Endodermal cell (in vitro differentiated cells): ENCODE measurements at places on chromosomes 6 and 20. TPM values are rescaled to one million over a fixed set of nuclear protein-coding genes. Genes with fewer than 3 reads are reported as not detected.
A peak's percentile ranks its signal among the peaks of the same experiment; 100 is the strongest.

DNA sequence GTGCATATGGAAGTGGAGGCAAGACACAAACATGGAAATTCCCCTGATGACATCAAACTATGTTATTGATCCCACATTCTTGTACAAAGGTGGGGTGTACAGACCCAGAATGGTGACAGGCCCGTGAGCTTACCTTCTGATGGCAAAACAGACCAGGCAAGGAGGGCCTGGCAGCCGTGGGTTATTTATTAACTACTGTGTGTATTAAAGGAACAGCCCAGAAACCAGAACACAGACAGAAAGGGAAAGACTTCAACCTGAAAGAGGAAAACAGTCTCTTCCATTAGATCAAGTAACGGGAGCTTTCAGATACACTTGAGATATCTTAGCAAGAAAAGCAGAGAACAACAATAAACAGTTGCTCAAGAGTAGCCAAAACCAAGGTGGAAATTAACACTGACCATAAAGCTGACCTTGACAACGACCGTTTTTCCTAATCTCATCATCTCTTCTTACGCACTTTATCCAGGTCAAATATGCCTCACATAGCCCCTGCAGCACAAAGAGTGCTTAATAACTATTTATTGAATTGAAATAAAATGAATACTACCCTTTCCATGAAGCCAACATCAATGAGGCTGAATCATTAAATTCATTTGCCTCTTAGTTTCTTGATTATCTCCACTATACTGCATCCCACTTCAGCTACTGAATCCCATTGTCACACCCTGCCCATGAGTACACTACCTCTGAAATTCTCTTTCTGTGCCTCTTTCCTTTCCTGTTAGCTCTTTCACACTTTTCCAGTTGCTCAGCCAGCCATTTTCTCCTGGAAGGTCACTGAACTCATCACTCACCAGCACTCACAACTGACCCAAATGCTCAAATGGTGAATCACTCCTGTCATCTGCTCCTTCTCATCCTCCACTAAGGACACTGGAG lies 67.4 kb downstream of the MOXD1 start:
- peak; percentile 61 for DNase-seq

Gene EPB41L2
- 144 and 160 TPM in 2 replicates for total RNA-seq

Gene MRAP2
- total RNA-seq = 9.5 to 10.7 TPM (median 10.3 TPM) in 3 replicates

- no peak for DNase-seq
Measured at GRCh38 chr6:156423829-156424228, 353.3 kb upstream of the ARID1B start.

- DNase-seq = no peak
Measured at GRCh38 chr6:38935051-38935450, 113.5 kb upstream of the GLP1R start.

DNA sequence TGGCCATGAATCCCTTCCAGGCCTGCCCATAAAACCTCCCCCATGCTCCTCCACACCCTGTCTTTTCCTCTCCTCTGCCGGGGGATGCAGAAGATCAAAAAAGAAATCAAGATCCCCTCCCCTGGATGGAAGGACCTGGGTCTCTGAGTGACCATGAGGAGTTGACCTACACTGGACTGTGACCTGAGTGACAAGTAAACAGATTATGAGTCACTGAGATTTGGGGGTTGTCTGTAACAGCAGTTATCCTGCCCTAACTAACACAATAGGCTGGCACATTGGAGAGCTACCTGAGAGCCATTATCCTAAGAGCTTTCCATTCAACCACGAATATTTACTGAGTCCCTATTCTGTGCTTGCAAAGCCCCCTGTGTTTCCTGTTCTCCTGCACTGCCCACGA lies 28.4 kb upstream of the SIRPA start:
- no peak for DNase-seq

Gene XKR7
- 2.9 to 4.6 TPM (median 3.1 TPM) in 3 replicates for total RNA-seq

DNA sequence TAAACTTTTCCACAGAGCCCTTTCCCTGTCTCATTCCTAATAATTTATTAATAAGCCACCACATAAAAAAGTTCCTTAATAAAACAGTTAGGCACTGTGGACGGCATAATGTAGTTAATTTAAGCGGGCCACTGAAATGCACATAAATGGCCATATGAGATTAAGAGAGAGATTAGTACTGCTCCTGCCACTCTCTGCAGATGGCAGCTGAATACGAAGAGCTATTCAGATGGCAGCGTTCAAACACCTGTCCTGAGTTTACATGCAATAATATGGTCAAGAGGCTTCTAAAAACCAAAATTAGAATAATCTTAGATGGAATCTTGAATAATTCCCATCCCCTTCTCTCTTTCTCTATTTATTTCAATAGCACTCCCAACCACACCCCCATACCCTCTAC lies 461.8 kb downstream of the PKHD1 start:
- DNase-seq = no peak

DNA sequence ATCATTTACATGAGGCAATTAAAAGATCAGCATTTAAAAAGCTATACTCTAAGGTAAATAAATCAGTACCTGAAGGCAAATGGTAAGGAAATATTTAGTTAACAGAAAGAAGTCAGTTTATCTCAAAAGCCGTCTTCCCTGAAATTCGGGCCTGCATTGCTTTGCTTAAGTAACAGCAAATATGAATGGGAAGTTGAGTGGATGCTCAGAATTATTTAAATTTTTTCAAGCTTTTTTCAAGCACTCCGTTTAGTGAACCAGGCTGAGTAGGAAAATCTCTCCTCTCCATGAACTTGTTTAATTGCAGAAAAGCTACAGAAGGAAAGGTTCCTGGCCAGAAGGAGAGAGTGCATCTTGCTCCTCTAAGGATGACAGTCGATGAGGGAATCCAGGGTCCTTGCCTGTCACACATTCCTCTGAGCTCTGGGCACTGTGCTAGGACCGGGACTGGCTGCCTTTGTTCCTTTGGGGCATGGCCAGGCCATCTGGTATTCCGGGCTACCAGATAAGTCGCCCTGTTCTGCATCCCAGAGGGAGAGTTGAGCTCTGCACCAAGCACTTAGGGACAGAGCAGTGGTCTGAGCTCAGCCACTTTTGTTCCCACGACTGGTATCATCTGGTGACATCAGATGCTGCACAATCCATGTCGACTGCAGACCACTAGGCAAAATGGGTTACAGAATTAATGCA lies 77.6 kb downstream of the RIN2 start:
- peak; percentile 55 for DNase-seq

Gene NINL
- total RNA-seq = 70.9 to 105 TPM (median 101 TPM) in 3 replicates

DNA sequence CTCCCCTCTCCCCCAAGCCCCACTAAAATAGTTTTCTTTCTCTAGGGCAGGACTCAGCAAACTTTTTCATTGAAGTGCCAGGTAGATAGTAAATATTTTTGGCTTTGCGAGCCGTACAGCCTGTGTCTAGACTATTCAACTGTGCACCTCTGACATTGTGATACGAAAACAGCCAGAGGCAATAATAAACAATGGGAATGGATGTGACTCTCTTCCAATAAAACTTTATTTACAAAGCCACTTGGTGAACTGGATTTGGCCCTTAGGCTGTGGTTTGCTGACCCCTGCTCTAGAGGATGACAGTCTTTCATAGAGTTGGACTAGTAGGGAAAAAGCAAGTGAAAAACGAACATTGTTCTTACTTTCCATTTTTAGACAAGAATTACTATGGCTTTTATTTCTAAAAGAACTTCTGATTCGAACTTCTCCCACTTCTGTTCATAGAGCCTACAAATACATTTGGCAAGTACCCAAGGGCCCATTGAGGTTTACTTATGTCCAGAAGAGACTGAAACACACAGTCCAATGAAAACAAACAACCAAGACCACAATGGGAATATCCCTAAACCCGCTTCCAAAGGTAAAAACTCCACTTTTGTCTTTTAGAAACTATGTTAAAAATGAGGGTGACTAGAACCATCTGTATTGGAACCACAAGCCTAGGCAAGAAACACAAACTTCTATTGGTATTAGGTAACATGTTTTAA lies 46.4 kb upstream of the CDKAL1 start:
- DNase-seq = no peak

DNA sequence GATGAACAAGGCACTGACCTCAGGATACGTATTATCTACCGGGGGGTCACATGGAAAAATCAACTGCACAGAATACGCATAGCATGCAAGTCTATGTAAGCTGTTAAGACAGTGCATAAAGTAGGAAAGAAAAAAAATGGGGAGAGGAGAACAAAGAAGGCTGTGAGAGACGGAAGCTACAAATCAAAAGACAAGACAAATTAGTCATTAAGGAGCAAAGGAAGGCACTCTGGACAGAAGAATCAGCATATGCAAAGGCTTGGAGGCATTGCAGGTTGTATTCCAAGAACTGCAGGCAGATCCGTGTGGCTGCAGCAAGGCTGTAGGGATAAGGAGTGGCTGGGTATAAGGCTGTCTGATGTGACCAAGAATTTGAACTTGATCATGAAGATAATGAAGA lies 89.0 kb downstream of the NRSN1 start:
- no peak for DNase-seq

Gene CST4
- total RNA-seq = 0.95 and 2.0 TPM in 2 replicates

GRCh38 chr20:49810491-49811190 lies 2.0 kb upstream of the SLC9A8 start:
- DNase-seq = no peak

Gene PBOV1
- total RNA-seq = not detected in 3 replicates

Gene SLC22A23
- total RNA-seq = 3.8 to 12.1 TPM (median 11.1 TPM) in 3 replicates

Gene DEFB115
- not detected in 3 replicates for total RNA-seq

DNA sequence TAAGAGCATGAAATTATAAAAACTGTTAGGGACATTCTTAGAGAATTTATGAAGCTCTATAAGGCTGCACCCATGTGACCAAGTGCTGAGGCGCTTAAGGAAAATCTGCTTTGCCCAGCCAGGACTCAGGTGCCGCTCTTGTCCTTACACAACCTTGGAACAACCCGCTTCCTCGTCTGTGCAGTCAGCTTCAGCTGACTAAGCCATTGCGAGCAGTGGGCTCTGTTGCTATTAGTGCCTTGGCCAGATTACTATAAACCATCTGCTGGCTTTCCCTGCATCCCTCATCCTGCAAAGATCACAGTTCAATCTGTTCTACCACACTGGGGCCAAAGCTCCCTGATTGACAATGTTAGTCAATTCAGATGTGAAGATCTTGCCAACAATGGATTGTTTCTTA lies 89.1 kb upstream of the E2F3 start:
- no peak for DNase-seq

DNA sequence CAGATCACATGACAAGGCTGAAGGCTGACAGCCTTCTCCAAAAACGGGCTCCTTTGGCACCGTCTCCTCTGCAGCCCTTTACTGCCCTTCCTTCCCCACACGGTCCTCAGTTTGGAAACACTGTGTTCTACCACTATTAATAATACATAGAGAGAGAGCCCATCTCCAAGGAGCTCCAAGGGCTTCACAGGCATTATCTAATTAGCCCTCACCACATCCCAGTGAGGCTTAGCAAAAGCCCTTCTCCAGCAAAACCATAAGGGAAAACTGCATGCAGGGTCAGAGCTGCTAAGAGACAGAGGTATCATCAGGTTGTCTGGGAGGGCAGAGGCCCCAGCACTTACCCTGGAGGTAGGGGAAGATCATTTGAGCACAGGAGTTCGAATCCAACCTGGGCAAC lies 169.3 kb upstream of the JARID2 start:
- DNase-seq = no peak

- DNase-seq = no peak
Measured at GRCh38 chr6:112502351-112503090, 155.4 kb downstream of the RFPL4B start.

- DNase-seq = peak; percentile 27
Measured at GRCh38 chr20:19658137-19658536, 99.9 kb upstream of the RIN2 start.

GRCh38 chr6:143828572-143828971 lies 14.6 kb upstream of the LTV1 start:
- DNase-seq = no peak

Gene MRS2
- total RNA-seq = 51.8 and 55.2 TPM in 2 replicates
